ENCODE measurements at places on chromosomes 4 and X. TPM values are rescaled to one million over a fixed set of nuclear protein-coding genes. Genes with fewer than 3 reads are reported as not detected.

- DNase-seq: no peak
Measured at GRCh38 chrX:31213941-31214340, 142.1 kb upstream of the FTHL17 start.

The GAGE12J gene
- not detected for total RNA-seq

DNA sequence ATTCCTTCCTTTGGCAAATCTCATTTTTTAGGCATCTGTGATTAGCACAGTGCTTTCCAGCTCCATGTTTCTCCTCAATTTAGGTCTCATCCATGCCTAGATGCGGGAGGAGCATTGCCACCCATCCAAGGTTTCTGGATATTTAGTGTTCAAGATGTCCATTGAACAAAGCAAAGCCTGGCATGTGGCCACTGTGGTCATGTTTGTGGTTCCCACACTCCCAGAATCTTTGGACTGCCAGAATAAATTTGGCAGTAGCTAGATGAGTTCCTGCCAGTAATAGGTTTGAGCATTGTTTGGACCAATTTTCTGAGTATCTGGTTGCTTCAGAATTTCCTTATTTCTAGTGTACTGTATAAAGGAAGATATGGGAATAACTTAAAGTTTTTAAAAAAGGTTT lies 1124.1 kb downstream of the ADGRL3 start:
- DNase-seq: peak; percentile 66

The EMCN gene
- total RNA-seq: 44.9 TPM

The TRIM61 gene
- 3.2 TPM for total RNA-seq

GRCh38 chrX:30248854-30249253 lies 1.9 kb downstream of the MAGEB1 start:
- DNase-seq: no peak

The CXCL8 gene
- 1.7 TPM for total RNA-seq

DNA sequence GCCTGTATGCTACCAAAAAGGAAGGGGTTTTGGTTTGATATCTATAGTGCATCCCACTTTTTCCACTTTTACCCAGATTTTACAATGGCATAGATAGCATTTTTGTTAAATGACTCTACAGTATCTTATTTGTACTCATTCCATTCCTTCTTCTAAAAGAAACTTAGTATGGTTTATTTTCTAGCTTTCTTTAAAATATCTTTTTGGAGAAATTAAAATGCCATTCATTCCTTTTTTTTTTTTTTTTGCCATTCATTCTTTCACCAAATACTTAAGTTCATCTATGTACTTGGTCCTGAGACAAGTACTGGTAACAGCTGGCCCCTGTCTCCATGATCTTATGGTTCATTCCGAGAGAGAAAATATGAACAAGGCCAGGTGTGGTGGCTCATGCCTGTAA lies 49.1 kb downstream of the MID1 start:
- DNase-seq: no peak

The MAGEA12 gene
- not detected for total RNA-seq

GRCh38 chrX:17459661-17460060 lies 84.7 kb downstream of the NHS start:
- DNase-seq: no peak

- no peak for DNase-seq
Measured at GRCh38 chr4:172055498-172055897, 242.3 kb downstream of the GALNTL6 start.

DNA sequence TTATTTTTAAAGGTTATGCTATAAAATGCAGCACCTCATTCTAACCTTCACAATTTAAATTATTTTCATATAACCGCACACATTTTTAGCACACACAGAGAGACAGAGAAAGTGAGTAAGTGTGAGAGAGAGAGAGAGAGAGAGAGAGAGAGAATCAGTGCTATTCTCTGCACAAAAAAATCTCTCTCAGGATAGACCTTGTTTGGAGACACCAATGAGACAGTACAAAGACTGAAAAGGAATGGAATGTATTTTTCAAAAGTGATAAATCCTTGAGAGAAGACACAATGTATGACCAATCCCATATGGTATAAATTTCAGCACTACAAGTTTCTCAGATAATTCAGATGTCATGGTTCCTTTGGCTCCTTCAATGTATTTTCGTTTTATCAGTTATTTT lies 132.1 kb upstream of the PCDH18 start:
- DNase-seq: no peak

The SERPINA7 gene
- total RNA-seq: not detected

DNA sequence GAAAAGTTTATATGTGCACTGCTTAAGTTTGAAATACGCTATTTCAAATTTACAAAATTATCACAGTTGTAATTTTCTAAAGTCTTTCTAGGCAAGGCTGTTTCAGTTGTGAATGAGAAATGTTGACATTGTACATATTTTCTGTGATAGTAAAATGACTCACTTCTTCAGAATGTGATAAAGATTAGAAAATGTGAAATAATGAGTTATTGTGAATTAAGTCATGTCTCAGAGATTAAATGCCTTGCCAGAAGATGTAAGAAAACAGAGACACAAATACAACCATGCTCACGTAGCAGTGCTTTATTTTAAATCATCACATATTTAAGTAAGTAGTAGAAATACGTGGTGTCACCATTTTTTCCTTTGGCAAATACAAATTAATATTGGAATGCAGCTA lies 768 bp downstream of the CLCN4 start:
- DNase-seq: no peak

The SEC24D gene
- 17.4 TPM for total RNA-seq

The COX18 gene
- 14.6 TPM for total RNA-seq

GRCh38 chrX:153019166-153019565 lies 25.2 kb upstream of the PNMA5 start:
- no peak for DNase-seq

The SPINK2 gene
- total RNA-seq: 16.4 TPM

DNA sequence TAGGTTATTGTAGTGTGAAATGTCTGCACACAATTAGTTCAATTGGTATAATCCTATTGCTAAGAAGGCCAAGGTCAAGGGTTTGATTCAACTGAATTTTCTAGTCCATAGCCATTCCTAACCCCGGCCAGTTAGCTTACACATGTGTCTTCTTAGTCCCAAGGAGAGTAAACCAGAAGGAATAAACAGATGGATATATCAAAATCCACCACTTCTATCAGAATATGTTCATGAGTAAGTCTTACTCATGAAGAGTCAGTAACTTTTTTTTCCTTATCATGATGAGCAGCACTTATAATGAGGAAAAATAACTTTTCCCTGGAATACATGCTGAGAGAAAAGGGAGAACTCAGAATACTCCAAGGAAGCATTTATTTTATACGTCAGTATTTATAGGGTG lies 9.5 kb downstream of the HHIP start:
- no peak for DNase-seq

GRCh38 chr4:114807759-114808404 lies 209.3 kb downstream of the UGT8 start:
- DNase-seq: no peak

DNA sequence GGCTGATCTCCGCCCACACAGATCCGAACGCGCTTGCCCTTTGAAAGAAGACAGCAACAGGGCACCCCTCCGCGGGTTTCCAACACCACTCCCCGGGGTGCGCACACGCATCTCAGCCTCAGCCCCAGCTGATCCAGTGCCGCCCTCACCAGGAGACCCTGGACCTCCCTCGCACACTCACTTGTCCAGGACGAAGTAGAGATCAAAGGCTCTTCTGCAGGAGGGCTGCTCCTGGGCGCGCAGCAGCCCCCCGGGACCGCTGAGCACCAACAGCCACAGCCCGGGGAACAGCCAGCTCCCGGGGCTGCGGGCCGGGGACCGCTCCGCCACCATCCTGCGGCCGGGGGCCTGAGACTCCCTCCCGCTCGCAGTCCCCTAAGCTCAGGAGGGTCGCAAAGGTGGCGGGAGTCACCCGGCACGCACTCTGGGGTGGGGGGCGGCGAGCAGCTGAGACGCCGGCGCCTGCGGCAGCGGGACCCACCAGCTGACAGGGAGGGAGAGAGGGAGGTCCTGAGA lies 743 bp downstream of the ANTXR2 start:
- peak; percentile 80 for DNase-seq

- no peak for DNase-seq
Measured at GRCh38 chr4:110793890-110794554, 171.1 kb upstream of the PITX2 start.

DNA sequence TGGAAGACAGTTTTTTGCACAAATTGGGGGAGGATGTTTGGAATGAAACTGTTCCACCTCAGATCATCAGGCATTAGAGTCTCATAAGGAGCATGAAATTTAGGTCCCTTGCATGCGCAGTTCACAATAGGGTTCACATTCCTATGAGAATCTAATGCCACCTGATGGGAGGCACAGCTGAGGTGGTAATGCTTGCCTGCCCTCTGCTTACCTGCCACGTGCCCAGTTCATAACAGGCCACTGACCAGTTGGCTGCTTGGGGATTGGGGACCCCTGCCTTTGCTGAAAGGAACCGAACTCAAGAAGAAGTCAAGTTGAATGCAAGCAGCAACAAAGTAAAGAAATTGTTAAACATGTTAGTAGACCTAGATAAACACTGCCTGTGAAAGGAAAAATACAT lies 4.6 kb upstream of the HSPA4L start:
- DNase-seq: no peak

The ACOX3 gene
- 56.0 TPM for total RNA-seq

DNA sequence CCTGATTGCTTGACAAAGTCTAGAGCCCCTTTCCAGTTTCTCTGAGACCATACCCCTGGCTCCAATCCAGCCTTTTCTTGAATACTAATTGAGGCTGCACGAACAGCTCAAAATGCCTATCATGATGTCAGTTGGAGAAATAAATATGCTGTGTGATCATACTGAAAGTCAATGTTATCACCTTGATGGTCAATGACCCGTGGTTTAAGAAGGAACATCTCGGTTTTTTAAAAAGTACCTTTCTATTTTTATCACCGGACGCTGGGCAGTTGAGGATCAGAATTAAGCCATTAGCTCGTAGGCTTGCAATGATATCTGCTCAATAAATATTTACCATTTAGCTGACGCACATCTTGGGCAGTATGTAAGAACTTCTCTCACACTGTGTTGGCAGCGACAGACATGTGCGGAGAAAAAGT lies 852 bp upstream of the WDR44 start:
- no peak for DNase-seq

- no peak for DNase-seq
Measured at GRCh38 chr4:69617083-69617694, 22.3 kb downstream of the UGT2A2 start.

DNA sequence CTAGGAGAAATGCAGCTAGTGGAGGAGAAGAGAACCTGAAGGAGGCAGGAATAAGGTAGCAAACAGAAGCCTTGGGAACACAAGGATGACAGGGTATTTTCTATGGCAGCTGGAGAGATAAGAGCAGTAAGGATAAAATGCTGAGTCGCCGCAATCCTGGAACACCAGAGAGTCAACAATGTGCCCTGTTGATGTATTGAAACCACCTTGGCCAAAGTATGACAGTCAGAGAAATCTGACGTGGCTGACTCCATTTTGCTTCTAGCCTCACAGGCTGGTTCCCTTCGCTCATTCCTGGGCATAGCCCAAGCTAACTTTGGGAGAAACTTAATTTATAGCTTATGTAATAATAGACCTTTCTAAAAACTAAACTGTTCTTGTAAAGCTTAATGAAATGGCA lies 56.6 kb upstream of the C4orf54 start:
- no peak for DNase-seq

GRCh38 chrX:123108513-123109427 lies 75.3 kb upstream of the GRIA3 start:
- no peak for DNase-seq

DNA sequence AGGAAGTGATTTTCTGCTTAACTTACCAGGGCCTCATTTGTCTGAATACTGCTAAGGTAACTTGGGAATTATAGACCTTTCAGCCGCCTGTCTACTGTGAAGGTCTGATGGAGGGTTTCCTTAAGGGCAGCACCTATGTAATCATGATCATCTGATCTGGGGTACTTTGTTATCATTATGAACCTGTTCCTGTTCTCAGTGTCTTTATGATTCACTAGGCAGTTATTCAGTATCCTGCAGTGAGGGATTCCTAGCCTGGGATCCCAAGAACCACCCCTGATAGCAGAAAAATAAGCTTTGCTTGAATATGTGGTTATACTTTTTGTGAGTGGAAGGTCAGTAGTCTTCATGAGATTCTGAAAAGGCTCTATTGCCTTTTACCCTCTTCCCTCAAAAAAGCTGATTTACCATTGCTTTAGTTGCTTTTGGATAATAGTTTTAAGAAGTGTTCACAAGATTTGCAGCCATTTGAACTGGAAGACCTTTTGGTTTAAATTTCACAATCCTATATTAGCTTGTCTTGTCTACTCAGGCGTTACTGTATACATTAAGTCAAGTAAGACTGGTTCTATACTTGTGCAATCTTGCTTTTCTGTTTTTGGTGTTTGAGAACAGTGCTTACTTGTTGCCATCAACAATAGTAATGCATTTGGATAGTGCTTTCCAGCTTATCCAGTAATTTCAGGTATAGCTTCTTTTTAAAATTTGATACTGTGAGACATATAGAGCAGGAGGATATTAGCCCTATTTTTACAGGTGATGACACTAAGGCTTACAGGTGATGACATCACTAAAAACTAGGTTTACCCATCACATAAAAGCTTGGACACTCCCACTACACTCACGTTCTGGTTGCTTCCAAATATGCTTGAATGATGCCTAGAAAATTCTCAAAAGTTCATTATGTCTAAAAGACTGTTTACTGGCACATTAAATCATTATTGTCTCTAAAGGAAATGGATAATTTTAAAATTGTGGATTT lies 60.0 kb downstream of the FHIP1A start:
- DNase-seq: no peak

The XAGE5 gene
- not detected for total RNA-seq

DNA sequence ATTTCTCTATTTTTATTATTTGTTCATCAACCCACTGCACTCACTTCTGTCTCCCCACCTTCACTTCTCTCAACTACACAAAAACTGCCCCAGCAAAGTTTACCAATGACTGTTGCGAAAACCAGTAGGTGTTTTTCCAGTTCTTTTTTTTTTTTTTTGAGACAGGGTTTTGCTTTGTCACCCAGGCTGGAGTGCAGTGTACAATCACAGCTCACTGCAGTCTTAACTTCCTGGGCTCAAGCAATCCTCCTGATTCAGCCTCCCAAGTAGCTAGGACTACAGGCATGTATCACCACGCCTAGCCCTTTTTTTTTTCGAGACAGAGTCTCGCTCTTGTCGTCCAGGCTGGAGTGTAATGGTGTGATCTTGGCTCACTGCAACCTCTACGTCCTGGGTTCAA lies 24.1 kb upstream of the HPRT1 start:
- no peak for DNase-seq

The AMBN gene
- not detected for total RNA-seq
